ENCODE measurements at places on chromosomes 1 and 21.

DNA sequence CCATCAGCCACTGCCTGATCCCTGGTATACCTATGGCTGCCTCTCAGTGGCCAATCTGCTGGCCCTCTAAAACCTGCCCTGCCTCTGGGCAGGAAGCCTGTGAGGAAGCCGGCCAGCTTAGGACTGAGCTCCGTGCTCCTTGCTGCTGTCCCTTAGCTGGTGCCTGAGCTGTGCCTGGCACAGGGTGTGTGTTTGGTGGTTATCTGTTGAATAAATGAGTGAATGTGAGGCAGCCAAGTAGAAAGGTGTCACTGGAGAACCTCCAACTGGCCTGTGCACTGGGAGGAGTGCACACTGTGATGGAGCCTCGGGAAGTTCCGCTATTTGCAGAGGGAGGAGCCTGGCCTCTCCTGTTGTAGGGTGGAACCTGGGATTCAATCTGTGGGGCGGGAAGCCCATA, 63.4 kb upstream of the STUM start:
- no peak overlapping the region for H3K4me3 ChIP-seq
- no peak for DNase-seq
- H3K27ac ChIP-seq: no peak overlapping the region
- peaks cover 33% of the 10 kb centered on the region for H3K27me3 ChIP-seq
- H3K36me3 ChIP-seq: no peaks in the 10 kb centered on the region

- H3K27ac ChIP-seq: no peak overlapping the region
- peaks cover 61% of the 10 kb centered on the region for H3K4me1 ChIP-seq
- no peaks in the 10 kb centered on the region for H3K27me3 ChIP-seq
- peak; percentile 43 for DNase-seq
Measured at GRCh38 chr1:33331444-33332356, 10.8 kb upstream of the A3GALT2 start.

- H3K27ac ChIP-seq: no peak overlapping the region
- peaks cover 27% of the 10 kb centered on the region for H3K4me1 ChIP-seq
- DNase-seq: no peak
- H3K27me3 ChIP-seq: no peaks in the 10 kb centered on the region
- H3K4me3 ChIP-seq: no peak overlapping the region
Measured at GRCh38 chr1:42165511-42166210, 1.1 kb upstream of the GUCA2A start.

DNA sequence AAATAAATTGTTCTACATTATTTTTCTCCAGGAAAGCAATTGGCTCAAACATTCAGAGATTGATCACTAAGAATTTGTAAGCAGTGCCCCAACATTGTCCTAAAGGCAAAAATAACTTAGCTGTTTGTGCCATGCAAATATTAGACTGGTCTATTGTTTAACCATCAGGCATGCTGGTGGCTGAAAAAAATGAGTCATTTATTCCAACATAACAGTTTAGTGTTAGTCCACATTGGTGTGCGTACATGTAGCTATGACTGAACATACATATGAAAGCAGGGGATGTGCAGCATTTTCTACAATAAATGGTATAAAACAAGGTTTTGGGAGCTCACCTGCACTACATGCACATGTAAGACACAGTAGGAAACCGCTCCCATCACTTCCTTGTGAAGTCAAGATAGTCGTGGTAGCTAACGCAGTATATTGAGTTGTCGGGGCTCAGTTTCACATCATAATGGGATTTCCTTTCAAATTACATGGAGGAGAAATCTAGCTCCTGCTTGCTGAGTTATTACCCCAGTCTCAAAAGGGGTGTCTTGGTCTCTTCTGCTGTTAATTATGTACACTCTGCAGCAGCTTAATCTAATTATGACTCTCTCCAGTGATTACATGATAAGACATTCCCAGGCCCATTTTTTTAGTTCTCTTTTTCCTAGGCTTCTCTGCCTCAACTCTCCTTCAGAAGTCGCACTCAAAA, 199.4 kb downstream of the LYPLAL1 start:
- H3K4me1 ChIP-seq: no peaks in the 10 kb centered on the region
- H3K4me3 ChIP-seq: no peak overlapping the region
- H3K27ac ChIP-seq: no peak overlapping the region
- no peaks in the 10 kb centered on the region for H3K27me3 ChIP-seq

GRCh38 chr1:184789884-184790283, 35.2 kb upstream of the EDEM3 start:
- no peak overlapping the region for H3K27ac ChIP-seq
- no peak overlapping the region for H3K4me3 ChIP-seq
- H3K4me1 ChIP-seq: peaks cover 17% of the 10 kb centered on the region
- no peak for DNase-seq
- no peaks in the 10 kb centered on the region for H3K36me3 ChIP-seq
- no peaks in the 10 kb centered on the region for H3K27me3 ChIP-seq
